Transverse colon (tissue), 4 donors: ENCODE measurements at places on chromosomes 6 and 20.

GRCh38 chr20:14597206-14597715, 259.8 kb upstream of the FLRT3 start:
- no peak for DNase-seq

DNA sequence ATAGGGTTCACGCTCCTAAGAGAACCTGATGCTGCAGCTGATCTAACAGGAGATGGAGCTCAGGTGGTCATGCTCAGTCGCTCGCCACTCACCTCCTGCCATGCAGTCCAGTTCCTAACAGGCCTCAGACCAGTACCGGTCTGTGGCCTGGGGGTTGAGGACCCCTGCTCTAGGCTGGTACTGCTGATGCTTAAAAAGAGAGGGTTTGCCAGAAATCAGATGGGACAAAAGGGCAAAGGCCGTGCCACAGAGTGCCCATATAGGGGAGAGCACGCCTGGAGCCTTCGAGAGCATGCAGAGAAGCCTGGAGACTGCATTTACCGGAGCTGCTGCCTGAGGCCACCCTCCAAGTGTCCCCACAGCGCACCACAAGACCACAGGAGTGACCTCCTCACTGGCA, 75.5 kb downstream of the PTPN1 start:
- DNase-seq = no peak

DNA sequence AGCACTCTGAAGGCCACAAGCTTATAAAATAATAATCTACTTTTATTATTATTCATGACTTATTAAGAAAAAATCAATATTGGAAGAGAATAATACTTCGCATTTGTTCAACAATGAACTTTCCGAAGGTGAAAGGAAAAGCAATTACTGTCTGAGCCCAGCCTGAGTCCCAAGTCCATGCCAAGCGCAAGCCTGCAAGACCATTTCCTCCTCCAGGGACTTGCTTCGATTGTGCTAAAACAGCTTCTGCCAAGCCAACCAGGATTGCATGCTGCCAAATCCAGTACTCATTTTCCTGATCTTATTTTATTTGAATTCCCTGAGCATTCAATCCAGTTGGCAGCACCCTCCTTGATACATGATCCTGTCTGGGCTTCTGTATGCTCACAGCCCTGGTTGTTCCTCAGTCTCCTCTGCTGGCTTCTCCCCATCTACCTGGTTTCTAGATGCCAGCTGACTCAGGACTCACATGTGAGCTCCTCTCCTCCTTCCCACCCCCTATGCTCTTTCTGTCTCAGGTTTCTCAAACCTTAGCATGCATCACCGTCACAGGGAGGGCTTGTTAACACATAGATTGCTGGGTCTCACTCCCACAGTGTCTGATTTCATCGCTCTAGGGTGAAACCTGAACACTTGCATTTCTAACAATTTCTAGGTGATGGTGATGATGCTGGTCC, 55.9 kb upstream of the PSMF1 start:
- peak; percentile 60 for DNase-seq

DNA sequence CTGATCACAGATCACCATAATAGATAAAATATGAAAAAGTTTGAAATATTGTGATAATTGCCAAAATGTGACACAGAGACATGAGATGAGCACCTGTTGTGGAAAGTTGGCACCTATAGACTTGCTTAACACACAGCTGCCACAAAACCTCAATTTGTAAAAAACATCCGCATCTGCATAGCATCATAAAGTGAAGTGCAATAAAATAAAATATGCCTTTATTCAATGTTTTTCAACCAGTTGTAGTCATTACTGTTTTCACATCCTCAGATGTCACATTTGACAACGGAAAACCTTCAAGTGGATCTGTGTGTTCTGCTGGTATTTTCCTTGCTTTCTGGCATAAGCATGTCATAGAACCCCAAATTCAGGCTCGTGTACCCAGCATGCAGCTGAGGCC, 50.2 kb upstream of the IFNGR1 start:
- DNase-seq = no peak

- no peak for DNase-seq
Measured at GRCh38 chr6:139925894-139926641, 551.6 kb upstream of the CITED2 start.

- DNase-seq = peak; percentile 35
Measured at GRCh38 chr20:5748246-5748645, 2.0 kb upstream of the SHLD1 start.

DNA sequence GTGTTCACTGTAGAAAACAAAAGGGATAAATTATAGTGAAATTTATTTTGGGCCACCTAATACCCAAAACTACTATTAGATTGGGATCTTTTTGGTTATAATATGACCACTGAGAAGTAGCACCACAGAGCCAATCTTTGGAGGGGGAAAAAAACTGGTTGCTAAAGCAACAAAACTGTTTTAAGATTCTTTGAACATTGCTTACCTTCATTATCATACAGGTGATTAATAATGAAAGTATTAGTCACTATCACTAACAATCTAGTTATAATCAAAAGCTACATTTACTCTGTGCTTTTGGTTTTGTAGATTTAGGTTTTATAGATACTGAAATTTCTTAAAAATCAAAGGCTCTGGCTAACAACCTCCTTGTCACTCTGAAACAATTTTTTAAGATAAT, 31.7 kb downstream of the STX7 start:
- no peak for DNase-seq

DNA sequence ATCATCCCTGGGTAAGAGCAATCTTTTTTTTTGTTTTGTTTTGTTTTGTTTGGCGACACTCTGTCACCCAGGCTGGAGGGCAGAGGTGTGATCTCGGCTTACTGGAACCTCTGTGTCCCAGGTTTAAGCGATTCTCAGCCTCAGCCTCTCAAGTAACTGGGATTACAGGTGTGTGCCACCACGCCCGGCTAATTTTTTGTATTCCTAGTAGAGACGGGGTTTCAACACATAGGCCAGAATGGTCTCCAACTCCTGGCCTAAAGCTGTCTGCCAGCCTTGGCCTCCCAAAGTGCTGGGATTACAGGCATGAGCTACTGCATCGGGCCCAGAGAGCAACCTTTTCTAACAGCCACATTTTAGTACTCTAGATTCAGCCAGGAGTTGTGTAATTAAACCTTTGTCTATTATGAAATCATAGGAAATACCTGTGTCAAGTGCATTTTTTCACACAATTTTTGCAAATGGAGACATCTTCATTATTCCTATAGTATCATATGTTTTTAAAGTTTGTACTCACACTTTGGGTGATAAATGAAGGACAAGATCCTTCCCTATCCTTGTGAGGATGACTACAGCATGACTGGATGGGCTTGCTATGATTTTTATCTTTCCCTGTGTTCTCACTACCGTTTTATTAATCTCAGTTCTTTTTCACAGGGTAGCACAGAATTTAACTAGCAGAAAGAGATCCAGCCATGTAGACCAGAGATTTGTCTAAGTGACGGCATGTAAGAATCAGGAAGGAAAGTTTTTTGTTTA, 82.6 kb downstream of the OR2B2 start:
- DNase-seq = no peak

- no peak for DNase-seq
Measured at GRCh38 chr6:40520678-40521077, 66.5 kb downstream of the LRFN2 start.

DNA sequence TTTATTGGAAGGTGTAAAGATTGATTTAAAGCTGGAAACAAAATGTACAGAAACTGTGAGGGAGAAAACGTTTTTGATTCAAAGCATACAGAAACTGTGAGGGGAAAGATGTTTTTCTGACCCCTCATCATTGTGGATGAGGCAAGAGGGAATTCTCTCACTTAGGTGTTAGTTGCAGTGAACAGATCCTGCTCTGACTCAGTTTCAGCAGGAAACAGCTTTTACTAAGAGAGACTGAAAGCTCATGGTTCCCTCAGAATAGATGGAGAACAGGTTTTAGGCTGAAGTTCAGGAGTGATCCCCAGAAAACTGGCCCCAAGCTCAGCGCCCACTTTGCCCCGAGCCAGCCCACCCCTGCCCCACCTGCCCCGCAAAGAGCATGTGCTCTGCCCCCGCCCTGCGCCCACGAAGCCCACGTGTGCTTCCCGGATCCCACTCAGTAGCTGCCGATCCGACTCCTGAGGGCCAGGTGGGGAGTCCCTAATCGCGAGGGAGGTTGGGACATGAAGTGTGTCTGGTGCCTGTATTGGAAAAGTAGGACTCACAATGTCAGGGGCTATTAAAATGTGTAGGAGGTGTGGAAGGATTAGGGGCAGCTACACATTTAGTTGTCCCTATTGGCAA, 41.2 kb downstream of the DUSP22 start:
- DNase-seq = no peak

- no peak for DNase-seq
Measured at GRCh38 chr6:25165800-25166199, 113.4 kb upstream of the CARMIL1 start.

GRCh38 chr6:47071681-47072080, 29.5 kb upstream of the ADGRF1 start:
- no peak for DNase-seq

- DNase-seq = peak; percentile 89
Measured at GRCh38 chr6:18264219-18264922, at the start of gene DEK. DEK (minus strand) TSS chr6:18264530; CDS start chr6:18263987, 543 bp downstream.
